ENCODE measurements at places on chromosomes 6 and 20.
A peak's percentile ranks its signal among the peaks of the same experiment; 100 is the strongest.

DNA sequence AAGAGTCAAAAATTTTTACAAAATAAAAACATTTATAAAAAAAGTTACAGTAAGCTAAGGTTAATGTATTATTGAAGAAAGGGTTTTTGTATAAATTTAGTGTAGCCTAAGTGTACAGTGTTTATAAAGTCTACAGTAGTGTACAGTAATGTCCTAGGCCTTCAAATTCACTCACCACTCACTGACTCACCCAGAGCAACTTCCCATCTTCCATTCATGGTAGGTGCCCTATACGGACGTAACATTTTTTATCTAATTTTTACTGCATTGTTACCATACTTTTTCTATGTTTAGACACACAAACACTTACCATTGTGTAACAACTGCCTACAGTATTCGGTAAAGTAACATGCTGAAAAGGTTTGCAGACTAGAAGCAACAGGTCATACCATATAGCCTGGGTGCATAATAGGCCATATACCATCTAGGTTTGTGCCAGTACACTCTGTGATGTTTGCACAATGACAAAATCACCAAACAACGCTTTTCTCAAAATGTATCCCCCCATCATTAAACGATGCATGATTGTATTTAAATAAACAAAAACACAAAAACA lies 6.0 kb downstream of the MTFR2 start:
- no peak overlapping the region for H3K27ac ChIP-seq
- H3K36me3 ChIP-seq, result no peaks in the 10 kb centered on the region
- no peak overlapping the region for H3K4me3 ChIP-seq
- H3K4me1 ChIP-seq, result no peaks in the 10 kb centered on the region
- no peaks in the 10 kb centered on the region for H3K27me3 ChIP-seq
- no peak for DNase-seq

- no peak overlapping the region for H3K4me3 ChIP-seq
- no peak for DNase-seq
- H3K27me3 ChIP-seq, result no peaks in the 10 kb centered on the region
- H3K27ac ChIP-seq, result no peak overlapping the region
- no peaks in the 10 kb centered on the region for H3K36me3 ChIP-seq
Measured at GRCh38 chr20:19304389-19304788, 91.9 kb downstream of the SLC24A3 start.

- no peaks in the 10 kb centered on the region for H3K4me1 ChIP-seq
- H3K36me3 ChIP-seq, result no peaks in the 10 kb centered on the region
- no peak overlapping the region for H3K27ac ChIP-seq
- no peaks in the 10 kb centered on the region for H3K27me3 ChIP-seq
- no peak overlapping the region for H3K4me3 ChIP-seq
- no peak for DNase-seq
Measured at GRCh38 chr6:38512211-38512610, 127.5 kb downstream of the BTBD9 start.

DNA sequence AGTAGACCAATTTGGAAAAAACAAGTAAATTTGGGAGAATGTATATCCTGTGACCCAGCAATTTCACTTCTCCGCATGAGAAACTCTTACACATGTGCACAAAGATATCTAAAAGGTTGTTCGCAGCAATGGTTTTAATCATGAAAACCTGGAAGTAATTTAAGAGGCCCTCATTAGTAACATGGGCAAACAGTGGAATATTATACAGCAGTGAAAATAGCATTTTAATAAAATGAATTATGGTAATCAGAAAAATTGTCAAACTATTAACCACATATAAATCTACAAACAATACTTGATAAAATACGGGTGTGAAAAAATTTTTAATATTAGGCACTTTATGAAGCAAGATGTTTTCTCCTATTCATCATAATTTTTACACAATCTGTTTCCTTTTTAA lies 74.2 kb downstream of the KCNQ5 start:
- no peaks in the 10 kb centered on the region for H3K27me3 ChIP-seq
- no peaks in the 10 kb centered on the region for H3K4me1 ChIP-seq
- no peak overlapping the region for H3K4me3 ChIP-seq
- no peak overlapping the region for H3K27ac ChIP-seq
- no peaks in the 10 kb centered on the region for H3K36me3 ChIP-seq

GRCh38 chr20:22601361-22602141 lies 17.2 kb upstream of the FOXA2 start:
- DNase-seq, result no peak
- H3K27me3 ChIP-seq, result no peaks in the 10 kb centered on the region
- H3K4me3 ChIP-seq, result no peak overlapping the region
- H3K4me1 ChIP-seq, result no peaks in the 10 kb centered on the region
- H3K27ac ChIP-seq, result no peak overlapping the region

DNA sequence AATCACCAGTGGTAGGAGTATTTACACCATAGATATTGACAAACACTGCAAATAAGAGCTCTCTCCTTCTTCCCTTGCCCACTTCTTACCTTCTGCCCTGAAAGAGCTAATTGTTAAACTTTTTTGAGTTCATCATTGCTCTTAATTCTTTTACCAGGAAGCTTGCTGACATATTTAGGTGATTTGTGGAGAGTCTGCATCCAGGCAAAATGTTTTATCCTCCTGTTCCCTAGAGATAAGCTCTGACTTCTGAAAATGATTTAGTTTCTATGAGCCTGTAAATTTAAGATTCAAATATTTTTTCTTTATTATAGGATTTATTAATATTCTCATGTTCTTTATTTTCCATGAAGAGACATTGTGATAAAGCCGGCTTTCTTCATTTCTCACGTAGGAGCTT lies 81.5 kb downstream of the ADGRB3 start:
- H3K27me3 ChIP-seq, result no peaks in the 10 kb centered on the region
- DNase-seq, result no peak
- H3K4me3 ChIP-seq, result no peak overlapping the region
- no peaks in the 10 kb centered on the region for H3K36me3 ChIP-seq
- H3K4me1 ChIP-seq, result no peaks in the 10 kb centered on the region

DNA sequence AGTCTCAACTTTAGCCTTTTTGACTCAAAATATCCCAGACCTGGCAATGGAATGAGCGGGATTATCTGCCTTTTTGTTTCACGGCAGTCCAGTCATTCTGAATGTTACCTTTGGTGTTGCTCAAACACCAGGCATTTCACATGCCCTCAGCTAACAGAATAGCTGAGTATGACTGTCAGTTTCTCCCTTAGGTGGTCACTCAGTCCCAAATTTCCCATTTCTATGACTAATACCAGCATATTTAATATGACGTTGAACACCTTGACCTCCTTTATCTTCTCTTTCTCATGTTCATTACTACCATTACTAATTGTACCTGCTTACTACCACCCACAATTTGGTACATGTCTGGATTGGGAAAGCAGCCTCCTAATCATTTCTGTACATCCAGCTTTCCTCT lies 65.2 kb downstream of the EDN1 start:
- no peak for DNase-seq
- no peaks in the 10 kb centered on the region for H3K36me3 ChIP-seq
- no peak overlapping the region for H3K4me3 ChIP-seq

DNA sequence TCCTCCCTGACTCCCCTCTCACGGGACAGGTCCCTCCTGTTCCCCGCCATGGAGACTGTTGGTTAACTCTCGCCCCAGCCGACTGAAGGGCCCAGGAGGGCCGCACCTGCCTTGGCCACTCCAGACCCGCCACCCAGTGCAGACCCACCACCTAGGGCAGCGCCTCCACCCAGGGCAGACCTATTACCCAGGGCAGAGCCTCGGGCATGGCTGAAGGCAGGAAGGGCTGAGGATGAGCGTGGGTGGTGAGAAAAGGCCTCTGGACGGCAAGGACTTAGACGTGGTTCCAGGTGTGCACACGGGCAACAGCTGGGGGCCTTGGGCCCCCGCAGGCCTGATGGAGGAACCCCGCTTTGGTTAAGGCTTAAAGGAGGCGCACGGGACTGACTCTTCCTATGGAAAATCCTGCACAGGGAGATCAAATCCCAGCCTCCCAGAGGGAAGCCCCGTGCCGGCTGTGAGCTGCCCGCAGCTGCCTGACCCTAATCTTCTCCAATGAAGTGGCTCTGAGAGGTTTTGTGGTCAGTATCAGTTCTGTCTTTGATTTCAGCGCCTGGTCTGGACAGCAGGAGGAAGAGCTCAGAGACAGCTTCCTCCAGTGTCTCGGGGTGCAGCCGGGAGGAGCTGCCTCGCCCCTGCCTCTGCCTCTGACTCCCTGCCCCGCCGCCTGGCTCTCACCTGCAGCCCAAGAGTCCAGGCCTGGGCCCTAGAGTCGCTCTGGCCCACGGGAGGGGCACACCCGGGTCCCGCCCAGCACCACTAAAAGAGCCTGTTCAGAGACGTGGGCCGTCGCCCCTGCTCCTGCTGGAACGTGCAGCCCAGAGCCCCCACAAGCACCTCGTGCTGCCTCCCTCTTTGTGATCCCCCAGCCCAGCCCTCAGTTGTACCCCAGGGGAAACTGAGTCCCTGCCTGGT lies 12.1 kb upstream of the CHRNA4 start:
- H3K36me3 ChIP-seq, result no peaks in the 10 kb centered on the region
- no peak overlapping the region for H3K27ac ChIP-seq
- H3K27me3 ChIP-seq, result no peaks in the 10 kb centered on the region
- H3K4me3 ChIP-seq, result no peak overlapping the region

DNA sequence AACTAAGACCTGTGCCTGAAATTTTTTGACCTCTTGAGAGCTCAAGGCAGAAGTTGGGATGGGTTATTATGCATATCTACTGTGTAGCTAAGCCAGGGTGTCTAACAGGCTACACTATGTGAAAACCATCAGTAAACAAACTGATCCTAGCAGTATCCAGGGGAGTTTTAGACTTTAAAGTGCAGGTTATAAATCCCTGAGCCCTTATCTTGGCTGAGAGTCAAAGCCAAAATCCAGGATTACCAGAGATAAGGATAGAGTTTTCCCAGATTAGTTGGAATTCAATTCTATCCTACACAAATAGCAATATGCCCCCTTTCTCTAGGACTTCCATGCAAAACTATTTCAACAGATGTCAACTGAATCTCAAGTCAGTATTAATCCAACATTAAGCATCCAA lies 1229.7 kb downstream of the GRIK2 start:
- no peaks in the 10 kb centered on the region for H3K36me3 ChIP-seq
- H3K4me1 ChIP-seq, result no peaks in the 10 kb centered on the region
- H3K27ac ChIP-seq, result no peak overlapping the region
- no peaks in the 10 kb centered on the region for H3K27me3 ChIP-seq

- H3K4me1 ChIP-seq, result peaks cover 94% of the 10 kb centered on the region
- H3K36me3 ChIP-seq, result no peaks in the 10 kb centered on the region
- H3K27me3 ChIP-seq, result no peaks in the 10 kb centered on the region
- H3K4me3 ChIP-seq, result no peak overlapping the region
- no peak for DNase-seq
- peak overlapping the region; percentile 64 for H3K27ac ChIP-seq
Measured at GRCh38 chr6:111748231-111748647, 125.0 kb downstream of the FYN start.

DNA sequence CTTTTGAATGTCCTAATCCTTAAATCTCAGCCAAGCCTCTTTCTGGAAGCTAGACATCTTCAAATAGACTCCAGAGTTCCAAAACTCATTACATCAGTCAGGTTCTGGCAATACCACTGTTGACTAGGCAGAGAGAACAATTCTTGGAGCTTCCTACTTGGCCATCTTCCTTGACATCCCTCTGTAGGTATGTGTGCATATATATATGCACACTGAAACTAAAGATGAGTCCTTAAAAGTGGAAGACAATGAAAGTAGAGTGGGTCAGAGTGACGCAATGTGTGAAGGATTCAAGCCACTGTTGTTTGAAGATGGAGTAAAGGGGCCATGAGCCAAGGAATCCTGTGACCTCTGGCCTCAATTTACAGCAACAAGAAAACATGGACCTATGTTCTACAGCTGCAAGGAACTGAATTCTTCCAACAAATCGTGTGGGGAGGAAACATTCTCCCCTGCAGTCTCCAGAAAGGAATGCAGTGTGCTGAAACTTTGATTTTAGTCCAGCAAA lies 18.7 kb upstream of the DUSP22 start:
- H3K4me1 ChIP-seq, result no peaks in the 10 kb centered on the region
- H3K27me3 ChIP-seq, result no peaks in the 10 kb centered on the region
- no peak overlapping the region for H3K4me3 ChIP-seq
